ENCODE measurements at places on chromosomes 13 and 19. TPM values are rescaled to one million over a fixed set of nuclear protein-coding genes. Genes with fewer than 3 reads are reported as not detected.

KIR2DL3 gene
- not detected for total RNA-seq

KLK2 gene
- total RNA-seq: not detected

DNA sequence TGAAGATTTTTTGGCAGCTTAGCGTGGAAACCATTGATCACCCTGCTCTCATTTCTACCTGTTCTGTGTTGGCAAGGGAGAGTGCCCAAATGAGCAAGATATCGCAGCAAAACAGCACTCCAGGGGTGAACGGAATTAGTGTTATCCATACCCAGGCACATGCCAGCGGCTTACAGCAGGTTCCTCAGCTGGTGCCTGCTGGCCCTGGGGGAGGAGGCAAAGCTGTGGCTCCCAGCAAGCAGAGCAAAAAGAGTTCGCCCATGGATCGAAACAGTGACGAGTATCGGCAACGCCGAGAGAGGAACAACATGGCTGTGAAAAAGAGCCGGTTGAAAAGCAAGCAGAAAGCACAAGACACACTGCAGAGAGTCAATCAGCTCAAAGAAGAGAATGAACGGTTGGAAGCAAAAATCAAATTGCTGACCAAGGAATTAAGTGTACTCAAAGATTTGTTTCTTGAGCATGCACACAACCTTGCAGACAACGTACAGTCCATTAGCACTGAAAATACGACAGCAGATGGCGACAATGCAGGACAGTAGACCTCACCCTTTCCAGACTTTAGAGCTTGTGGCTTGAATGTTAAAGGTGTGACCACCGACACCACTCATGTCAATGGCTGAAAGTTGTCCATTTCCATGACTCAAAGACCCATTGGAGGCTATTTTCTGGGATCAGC lies 5.8 kb downstream of the CEBPG start:
- no peak for DNase-seq

DNA sequence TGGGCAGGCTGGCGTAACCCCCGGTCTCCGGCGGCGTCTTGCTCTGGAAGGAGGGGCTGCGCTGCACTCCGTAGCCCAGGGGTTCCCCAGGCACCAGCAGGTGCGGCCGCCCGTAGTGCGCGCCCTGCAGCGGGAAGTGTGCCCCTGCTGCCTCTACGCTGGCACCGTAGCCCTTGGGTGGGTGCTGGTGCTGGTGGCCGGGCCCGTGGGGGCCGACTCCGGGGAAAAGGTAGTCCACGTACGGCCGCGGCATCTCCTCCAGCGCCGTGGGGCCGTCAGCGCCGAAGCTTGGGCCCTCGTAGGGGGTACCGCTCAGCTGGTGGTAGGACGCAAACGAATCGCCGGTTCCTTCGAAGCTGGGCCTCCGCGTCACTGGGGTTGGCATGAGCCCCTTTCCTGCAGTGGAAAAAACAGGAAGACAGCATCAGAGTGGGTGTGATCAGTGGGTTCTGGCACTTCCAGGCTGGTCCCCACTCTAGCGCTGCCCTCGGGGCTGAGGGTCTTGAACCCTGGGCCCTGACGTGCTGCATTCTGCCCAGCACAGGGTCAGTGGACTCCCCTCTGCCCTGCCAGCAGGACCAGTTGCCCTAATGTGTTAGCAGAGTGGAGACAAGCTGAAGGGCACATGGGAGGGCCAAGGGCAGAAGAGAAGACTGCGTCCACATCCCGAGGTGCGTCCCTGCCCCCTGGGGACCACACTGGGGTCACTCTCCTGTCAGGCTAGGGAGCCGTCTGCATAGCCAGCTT lies 72.3 kb downstream of the LATS2 start:
- DNase-seq: no peak
